HTR-8/SVneo (cell line): ENCODE measurements at places on chromosomes 11 and 22.

GRCh38 chr22:38777087-38777671 lies 16.8 kb downstream of the DNAL4 start:
- no peak for DNase-seq

DNA sequence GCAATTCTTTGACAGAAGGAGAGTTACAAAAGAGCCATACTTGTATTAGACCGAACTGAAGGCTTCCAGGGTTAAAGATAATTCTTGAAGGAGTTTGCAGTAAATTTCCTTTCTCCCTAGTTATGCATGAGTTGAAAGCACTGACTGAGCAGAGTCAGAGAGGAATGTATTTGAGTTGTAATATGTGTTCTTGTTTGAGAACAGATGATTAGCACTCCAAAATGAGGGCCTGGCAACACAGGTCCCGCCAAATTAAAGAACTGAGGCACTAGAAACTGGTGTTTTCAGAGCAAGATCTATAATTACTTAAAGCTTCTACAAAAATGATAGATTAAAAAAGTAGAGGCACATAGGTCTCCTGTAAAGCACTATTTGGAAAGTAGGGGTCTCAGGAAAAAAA lies 970.4 kb downstream of the OPCML start:
- DNase-seq: no peak

GRCh38 chr22:48258064-48258701 lies 1495.7 kb downstream of the TBC1D22A start:
- DNase-seq: no peak

- no peak for DNase-seq
Observed at GRCh38 chr11:78594814-78595213, 20.1 kb upstream of the NARS2 start.

DNA sequence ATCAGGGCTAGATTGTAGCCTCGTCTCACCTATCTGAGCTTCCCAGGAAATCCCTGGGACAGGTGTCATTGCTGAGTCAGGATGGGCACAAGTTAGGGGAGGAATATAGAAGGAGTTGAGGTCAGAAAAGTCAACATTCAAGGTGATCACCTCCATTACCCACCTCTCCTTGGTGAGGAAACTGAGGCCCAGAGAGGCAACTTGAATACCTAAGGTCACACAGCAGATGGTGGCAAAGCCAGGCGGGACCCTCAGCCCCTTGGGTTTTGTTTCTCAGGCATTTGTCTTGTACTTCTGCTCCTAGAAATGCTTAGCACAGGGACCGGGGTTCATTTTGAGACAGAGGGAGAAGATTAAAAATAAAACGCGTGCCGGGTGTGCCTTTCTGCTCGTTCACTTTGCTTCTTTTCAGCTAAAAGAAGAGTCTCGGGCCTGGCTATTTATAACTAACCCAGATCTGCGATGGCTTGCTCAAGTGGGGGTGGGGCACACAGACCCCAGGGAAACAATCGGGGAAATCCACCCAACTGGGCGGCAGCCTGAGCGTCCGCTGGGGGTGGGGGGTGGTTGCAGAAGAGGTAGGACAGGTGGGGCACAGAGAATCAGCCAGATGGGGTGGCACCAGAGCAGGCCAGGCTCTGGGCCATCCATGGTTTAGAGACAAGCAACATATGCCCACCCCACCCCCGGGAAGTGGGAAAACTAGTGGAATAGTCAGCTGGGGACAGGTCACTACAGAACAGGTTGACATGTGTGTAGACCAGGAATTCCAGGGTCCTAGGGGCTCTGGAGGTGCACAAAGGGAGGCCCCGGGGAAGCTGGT lies 3.9 kb upstream of the GNAZ start:
- DNase-seq: no peak

- DNase-seq: no peak
Observed at GRCh38 chr11:46664612-46665011, 35.8 kb downstream of the ARHGAP1 start.

DNA sequence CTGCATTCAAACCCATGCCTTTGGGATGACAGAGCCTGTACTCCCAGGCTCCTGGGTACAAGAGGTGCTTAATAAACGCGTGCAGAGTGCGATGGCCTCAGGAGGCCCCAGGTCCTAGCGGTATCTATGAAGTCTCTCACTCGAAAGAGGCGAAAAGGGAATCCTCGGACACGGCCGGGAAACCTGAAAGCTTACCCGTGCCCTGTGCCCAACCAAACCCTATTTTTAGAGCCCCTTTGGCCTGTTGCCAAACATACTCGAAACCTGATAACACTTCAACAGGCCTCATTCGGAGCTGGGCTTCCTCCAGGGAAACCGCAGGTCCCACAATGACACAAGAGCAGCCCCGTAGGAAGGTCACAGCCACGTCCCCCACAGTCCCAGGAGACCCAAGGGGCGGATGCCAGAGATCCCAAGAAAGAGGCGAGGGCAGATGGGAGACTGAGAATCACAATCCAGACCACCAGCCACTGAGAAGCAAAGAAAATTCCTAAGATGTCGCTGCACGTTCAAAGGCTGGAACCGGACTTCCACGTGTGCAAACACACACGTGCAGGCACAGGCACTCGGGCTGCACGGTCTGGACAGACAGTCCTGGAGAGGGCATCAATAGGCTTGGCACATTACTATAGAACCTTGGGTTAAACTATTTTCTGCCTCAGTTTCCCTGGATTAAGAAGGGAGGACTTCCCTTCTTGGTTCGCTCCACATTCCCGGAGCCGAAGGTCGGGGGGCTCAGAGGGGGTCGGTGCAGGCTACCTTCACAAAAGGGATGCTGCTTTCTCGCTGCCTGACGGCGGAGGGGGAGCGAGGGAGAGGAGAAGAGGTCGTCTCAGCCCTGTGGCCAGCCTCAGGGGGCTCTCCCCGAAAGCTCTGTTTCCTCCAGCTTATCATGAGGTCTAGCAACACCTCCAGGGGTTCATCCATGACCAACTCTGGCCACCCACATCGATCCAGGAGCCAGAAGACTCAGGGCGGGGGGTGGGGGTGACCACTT lies 8.2 kb downstream of the PDGFB start:
- DNase-seq: no peak
